Activated naive CD8-positive, alpha-beta T cell treated with anti-CD3 and anti-CD28 coated beads, Interleukin-2, amount 50 U/mL, for 16 hours (primary cell): ENCODE measurements at places on chromosomes 3 and 15.

GRCh38 chr3:81095956-81096355 lies 665.5 kb downstream of the GBE1 start:
- no peak for DNase-seq

DNA sequence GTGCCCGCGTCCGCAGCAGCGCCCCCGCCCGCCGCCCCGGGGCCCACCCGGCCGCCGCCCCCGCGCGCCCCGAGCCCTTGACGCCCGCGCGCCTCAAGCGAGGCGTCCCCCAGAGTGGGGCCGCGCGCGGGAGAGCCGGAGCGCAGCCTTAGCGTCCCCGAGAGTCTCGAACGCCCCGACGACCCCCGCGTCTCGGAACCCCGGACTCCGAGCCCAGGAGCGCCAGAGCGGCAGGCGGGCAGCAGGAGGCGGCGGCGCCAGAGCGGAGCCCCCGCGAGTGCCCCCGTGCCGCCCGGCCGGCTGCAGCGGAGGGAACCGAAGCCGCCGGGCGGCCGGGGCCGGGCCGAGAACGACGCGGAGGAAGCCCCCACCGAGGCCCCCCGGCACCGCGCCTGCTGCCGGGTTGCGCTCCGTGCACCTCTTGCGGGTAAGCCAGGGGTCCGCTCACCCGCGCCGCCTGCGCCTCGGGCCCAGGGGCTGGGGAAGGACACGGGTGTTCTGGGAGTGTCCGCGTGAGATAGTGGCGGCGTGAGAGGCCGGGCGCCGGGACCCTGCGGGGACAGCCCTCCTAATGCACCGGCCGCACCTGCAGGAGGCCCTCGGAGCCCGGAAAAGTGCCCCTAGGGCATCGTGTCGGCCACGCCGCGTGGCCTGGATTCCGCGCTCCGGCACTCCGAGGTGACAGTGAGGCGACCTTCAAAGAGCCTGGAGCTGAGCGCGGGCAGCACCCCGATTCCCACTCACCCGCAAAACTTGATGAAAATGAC lies 52.0 kb upstream of the ULK4 start:
- DNase-seq: no peak

GRCh38 chr3:100810671-100811070 lies 101.4 kb downstream of the TFG start:
- no peak for DNase-seq

GRCh38 chr15:67201136-67201535 lies 53.3 kb downstream of the AAGAB start:
- DNase-seq: no peak

DNA sequence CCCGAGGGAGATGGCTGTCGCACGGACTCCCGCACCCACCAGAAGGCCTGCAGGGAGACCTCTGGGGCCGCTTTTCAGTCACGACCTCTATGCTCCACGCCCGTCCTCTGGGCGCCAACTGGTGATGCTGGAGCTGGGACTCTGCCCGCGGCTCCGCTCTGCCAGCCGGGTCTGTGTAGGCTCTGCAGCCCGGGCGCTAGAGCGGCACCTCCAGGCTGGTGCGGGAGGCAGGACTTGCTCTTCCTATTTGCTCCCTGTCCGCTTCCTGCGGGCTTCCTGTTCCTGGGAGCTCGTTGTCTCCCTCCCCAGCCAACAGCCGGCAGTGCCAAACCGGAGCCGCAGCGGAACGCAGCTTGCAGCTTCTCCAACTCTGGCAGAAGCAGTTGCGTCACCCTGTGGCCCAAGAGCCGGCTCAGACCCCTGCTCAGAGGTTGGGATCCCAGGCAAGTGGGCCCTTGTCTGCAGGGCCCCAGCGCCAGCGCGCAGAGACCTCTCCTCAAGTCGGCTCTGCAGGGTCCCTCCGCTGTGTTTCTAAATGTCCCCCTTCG lies 285.9 kb downstream of the XXYLT1 start:
- DNase-seq: no peak

DNA sequence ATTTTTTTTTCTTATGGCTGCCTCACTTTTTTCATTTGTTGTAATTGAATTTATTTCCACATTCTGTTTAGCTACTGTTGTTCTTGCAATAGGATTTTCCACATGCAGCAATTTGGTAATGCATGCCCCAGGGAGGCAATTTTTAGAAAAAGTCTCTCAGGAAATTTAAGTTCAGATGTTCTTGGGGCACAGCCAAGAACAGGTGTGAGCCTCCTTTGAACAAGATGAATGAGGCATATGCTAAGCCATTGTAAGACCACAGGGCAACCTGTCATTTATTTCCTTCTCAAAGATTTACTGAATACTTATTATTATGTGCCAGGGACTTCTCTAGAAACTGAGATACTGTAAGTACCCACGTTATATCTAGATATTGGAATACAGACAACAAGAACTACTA lies 549.5 kb downstream of the DIPK2A start:
- no peak for DNase-seq

DNA sequence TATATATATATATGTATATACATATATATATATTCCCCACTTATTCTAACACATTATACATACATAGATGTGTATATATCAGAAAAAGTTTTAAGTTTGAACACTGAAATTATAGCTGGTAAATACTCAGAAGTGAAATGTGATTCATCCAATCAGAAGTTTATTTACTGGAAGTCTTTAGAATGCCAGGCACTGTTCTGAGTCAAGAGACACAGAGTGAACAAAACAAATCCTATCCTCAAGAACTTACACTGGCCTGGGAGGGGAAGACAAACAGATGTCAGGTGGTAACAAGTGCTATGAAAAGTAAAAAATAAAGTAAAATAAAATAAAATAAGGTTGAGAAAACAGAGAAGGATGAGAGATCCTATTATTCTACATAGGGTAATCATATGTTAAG lies 13.4 kb downstream of the DHX36 start:
- no peak for DNase-seq

- no peak for DNase-seq
These were observed 200.6 kb downstream of the GHSR start for GRCh38 chr3:172247525-172248274.
